ENCODE measurements at places on chromosomes 3 and 15. TPM values are rescaled to one million over a fixed set of nuclear protein-coding genes. Genes with fewer than 3 reads are reported as not detected.

The NKTR gene
- 41.7 TPM for total RNA-seq

DNA sequence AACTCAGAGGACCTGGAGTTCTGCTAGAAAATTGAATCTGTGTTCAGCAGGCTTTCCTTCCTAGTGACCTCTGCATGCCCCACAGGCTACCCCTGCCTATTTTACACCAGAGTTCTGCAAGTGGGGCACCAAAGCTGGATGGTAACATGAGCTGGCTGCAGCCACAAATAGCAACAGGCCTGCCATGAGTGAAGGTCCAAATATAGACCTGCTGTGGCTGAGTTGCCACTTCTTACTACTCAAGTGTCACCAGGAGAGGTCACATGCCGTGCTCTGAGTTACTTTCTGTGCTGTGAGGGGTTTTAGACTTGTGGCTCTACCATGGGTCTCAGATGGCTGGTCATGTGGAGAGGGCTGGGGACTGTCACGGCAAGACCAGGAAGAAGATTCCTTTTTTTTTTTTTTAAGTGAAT lies at the start of gene FSD2:
Gene FSD2 (minus strand): TSS at position 76 of the 413 bp plus-strand sequence. CDS start 18,679 bp downstream, outside the sequence.
- peaks cover 4% of the 10 kb centered on the region for H3K4me1 ChIP-seq
- H3K27ac ChIP-seq = no peak within 1 kb of the TSS
- no peaks in the 10 kb centered on the region for H3K27me3 ChIP-seq
- H3K36me3 ChIP-seq = no peaks in the 10 kb centered on the region
- H3K4me3 ChIP-seq = no peak within 1 kb of the TSS
- DNase-seq = no peak

GRCh38 chr3:142279965-142280590 lies 54.7 kb upstream of the GK5 start:
- H3K36me3 ChIP-seq = no peaks in the 10 kb centered on the region
- H3K27me3 ChIP-seq = no peaks in the 10 kb centered on the region
- no peak overlapping the region for H3K4me3 ChIP-seq
- H3K27ac ChIP-seq = no peak overlapping the region
- peak; percentile 71 for DNase-seq

GRCh38 chr15:29220852-29221251 lies 48.8 kb downstream of the NSMCE3 start:
- no peaks in the 10 kb centered on the region for H3K4me1 ChIP-seq
- DNase-seq = no peak
- no peaks in the 10 kb centered on the region for H3K27me3 ChIP-seq
- H3K36me3 ChIP-seq = no peaks in the 10 kb centered on the region

The IL20RB gene
- not detected for total RNA-seq

DNA sequence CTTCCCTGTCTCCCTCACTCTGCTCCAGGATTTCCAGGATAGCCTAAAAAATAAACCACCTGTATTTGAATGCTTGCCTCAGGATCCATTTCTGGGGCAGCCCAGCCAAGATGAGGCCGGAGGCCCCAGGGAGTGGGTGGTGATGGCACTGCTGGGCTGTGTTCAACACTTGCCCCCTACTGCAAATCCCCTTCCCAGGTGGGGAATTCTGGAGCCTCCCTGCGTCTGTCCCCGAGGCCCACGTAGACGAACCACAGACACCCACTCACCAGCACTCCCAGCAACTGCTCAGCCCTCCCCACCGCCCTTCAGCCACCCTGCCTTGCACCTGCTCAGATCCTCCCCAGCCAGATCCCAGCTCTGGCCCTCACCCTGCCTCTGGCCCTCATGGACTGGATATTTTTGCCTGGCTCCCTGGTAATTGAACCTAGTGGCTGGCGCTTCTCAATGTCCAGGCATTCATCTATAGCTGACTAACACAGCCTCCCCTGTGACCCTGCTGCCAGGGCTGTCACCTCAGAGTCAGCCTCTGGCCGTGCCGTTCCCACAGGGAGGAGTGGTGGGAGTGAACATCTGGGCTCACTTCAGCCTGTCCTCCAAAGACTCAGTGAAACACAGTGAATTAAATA lies 17.1 kb upstream of the EPB42 start:
- no peak overlapping the region for H3K27ac ChIP-seq
- H3K4me3 ChIP-seq = no peak overlapping the region
- H3K36me3 ChIP-seq = no peaks in the 10 kb centered on the region
- H3K27me3 ChIP-seq = no peaks in the 10 kb centered on the region
- DNase-seq = no peak

- no peak for DNase-seq
- peak overlapping the region; percentile 89 for H3K27ac ChIP-seq
- H3K4me1 ChIP-seq = peaks cover 5% of the 10 kb centered on the region
- H3K36me3 ChIP-seq = peaks cover 7% of the 10 kb centered on the region
These were observed 14.8 kb downstream of the APH1B start for GRCh38 chr15:63292241-63292640.

- H3K4me1 ChIP-seq = no peaks in the 10 kb centered on the region
- no peaks in the 10 kb centered on the region for H3K36me3 ChIP-seq
- H3K27me3 ChIP-seq = no peaks in the 10 kb centered on the region
These were observed 69.9 kb upstream of the TNFSF10 start for GRCh38 chr3:172592898-172593669.

- DNase-seq = no peak
- no peak overlapping the region for H3K4me3 ChIP-seq
- H3K36me3 ChIP-seq = no peaks in the 10 kb centered on the region
- no peak overlapping the region for H3K27ac ChIP-seq
These were observed 108.7 kb upstream of the TSPAN3 start for GRCh38 chr15:77179541-77179998.

- no peaks in the 10 kb centered on the region for H3K36me3 ChIP-seq
- no peak for DNase-seq
- H3K27me3 ChIP-seq = no peaks in the 10 kb centered on the region
- H3K4me3 ChIP-seq = no peak overlapping the region
- no peaks in the 10 kb centered on the region for H3K4me1 ChIP-seq
- no peak overlapping the region for H3K27ac ChIP-seq
These were observed 255.8 kb downstream of the MEIS2 start for GRCh38 chr15:36844534-36844998.

DNA sequence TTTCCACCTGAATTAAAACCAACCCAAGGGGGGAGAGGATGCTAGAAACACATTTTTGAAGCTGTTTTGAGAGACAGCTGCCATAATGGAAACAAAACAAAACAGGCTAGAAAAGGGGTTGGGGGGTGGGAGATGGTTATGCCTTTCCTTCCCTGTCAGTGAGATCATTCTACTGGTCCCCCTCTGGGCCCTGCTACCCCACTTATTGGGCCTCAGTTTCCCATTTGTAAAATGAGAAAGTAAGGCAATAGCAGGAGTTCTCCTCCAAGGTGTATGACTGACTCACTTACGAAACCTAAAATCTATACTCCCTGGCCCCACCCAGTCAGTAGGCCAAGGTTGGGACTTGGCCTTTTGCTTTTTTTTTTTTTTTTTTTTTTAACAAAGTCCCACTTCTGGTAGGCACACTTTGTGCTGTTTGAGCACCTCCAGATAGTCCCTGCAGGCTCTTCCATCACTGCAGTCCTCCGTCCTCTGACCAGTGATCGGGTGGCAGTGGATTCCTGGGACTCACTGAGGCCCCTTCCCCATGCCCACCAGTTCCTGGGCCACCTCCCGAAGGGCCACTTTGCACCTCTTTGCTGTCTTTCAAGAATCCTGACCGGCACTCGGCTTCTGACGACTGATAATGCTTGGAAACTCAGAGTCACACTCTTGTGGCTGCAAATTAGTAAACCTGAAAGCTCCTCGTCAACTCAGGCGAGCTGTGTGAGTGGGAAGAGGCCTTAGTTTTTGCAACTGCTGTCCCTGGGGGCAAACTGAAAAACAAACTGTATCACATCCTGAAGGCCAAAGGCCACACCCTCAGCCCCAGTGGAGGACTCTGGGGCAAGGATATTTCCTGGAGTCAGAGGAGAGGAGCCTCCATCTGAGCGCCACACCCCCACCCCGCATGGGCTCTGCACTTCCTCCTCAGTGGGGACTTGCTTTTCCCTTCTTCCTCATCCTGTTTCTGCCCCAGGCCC lies 6.7 kb upstream of the PSTPIP1 start:
- no peak overlapping the region for H3K27ac ChIP-seq
- peak; percentile 65 for DNase-seq
- H3K27me3 ChIP-seq = no peaks in the 10 kb centered on the region
- no peaks in the 10 kb centered on the region for H3K4me1 ChIP-seq
- H3K4me3 ChIP-seq = no peak overlapping the region

GRCh38 chr3:162152636-162153035 lies 656.0 kb downstream of the OTOL1 start:
- H3K27ac ChIP-seq = no peak overlapping the region
- H3K4me1 ChIP-seq = no peaks in the 10 kb centered on the region
- no peak overlapping the region for H3K4me3 ChIP-seq
- no peaks in the 10 kb centered on the region for H3K27me3 ChIP-seq
- no peaks in the 10 kb centered on the region for H3K36me3 ChIP-seq
- DNase-seq = no peak

- DNase-seq = no peak
- no peaks in the 10 kb centered on the region for H3K36me3 ChIP-seq
- no peaks in the 10 kb centered on the region for H3K27me3 ChIP-seq
- H3K27ac ChIP-seq = no peak overlapping the region
- H3K4me3 ChIP-seq = no peak overlapping the region
- no peaks in the 10 kb centered on the region for H3K4me1 ChIP-seq
These were observed 1.7 kb downstream of the CNOT10 start for GRCh38 chr3:32686713-32687112.

The GDPGP1 gene
- 2.2 TPM for total RNA-seq

- no peak for DNase-seq
- H3K27ac ChIP-seq = no peak overlapping the region
- H3K4me3 ChIP-seq = no peak overlapping the region
- peaks cover 27% of the 10 kb centered on the region for H3K4me1 ChIP-seq
These were observed 6.0 kb downstream of the ONECUT1 start for GRCh38 chr15:52783929-52784798.

The PLXNB1 gene
- 160 TPM for total RNA-seq

The DYNC1LI1 gene
- 22.1 TPM for total RNA-seq

The SKIL gene
- total RNA-seq = 30.2 TPM

The FOXB1 gene
- total RNA-seq = not detected

The FAM219B gene
- total RNA-seq = 17.5 TPM

The CFAP100 gene
- not detected for total RNA-seq

GRCh38 chr3:171851660-171852058 lies 8.5 kb downstream of the TMEM212 start:
- no peaks in the 10 kb centered on the region for H3K27me3 ChIP-seq
- DNase-seq = no peak
- no peaks in the 10 kb centered on the region for H3K36me3 ChIP-seq
- H3K27ac ChIP-seq = no peak overlapping the region
- no peak overlapping the region for H3K4me3 ChIP-seq

The ABI3BP gene
- 54.2 TPM for total RNA-seq

GRCh38 chr3:39144095-39144747 lies 9.2 kb downstream of the CSRNP1 start:
- no peak for DNase-seq
- peaks cover 64% of the 10 kb centered on the region for H3K36me3 ChIP-seq
- no peaks in the 10 kb centered on the region for H3K27me3 ChIP-seq
- peaks cover 45% of the 10 kb centered on the region for H3K4me1 ChIP-seq

- H3K27ac ChIP-seq = no peak overlapping the region
- no peaks in the 10 kb centered on the region for H3K27me3 ChIP-seq
- no peaks in the 10 kb centered on the region for H3K4me1 ChIP-seq
- DNase-seq = no peak
- H3K4me3 ChIP-seq = no peak overlapping the region
These were observed 459.3 kb downstream of the TUSC7 start for GRCh38 chr3:117168896-117169295.

The GOLGA8S gene
- not detected for total RNA-seq

The AHSG gene
- total RNA-seq = 0.53 TPM

DNA sequence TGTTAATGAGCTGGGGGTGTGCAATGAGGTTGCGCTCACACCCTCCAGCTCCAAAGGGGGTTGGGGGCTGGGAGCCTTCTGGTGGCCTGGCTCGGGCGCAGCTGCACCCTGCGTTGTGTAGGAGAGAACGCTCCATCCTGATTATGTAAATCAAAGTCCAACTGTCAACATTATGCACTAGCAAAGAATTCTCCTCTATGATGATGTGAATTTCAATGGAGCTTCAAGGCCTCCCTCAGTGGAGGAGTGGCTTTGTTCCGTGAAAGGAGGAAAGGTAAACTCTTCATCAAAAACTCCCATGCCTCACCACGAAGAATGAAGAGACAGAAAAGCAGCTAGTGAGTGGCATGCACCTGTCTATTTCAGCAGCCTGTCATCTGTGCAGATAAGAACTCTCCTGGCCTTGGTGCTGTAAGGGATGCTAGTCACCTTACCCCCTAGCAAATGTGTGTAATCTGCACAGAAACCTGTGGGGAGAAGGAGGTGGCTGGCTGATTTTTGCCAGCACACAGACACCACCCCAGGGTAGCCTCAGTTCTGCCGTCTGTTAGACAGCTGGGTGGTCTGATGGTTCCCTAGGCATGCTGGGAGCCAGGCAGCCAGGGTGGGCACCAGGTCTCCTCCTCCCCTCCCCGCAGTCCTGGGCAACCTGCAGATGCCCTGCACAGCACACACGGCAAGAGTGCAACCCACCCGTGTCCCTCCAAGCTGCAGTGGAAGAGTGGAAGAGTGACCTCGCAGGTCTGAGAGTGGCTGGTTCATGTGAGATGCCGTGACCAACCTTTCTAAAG lies 47.0 kb upstream of the TRPM1 start:
- no peaks in the 10 kb centered on the region for H3K4me1 ChIP-seq
- H3K36me3 ChIP-seq = no peaks in the 10 kb centered on the region
- DNase-seq = peak; percentile 38
- no peak overlapping the region for H3K4me3 ChIP-seq
- no peak overlapping the region for H3K27ac ChIP-seq

The VILL gene
- total RNA-seq = 6.3 TPM

GRCh38 chr3:10263646-10264363 lies 15.5 kb downstream of the TATDN2 start:
- no peaks in the 10 kb centered on the region for H3K27me3 ChIP-seq
- peaks cover 5% of the 10 kb centered on the region for H3K4me1 ChIP-seq
- DNase-seq = no peak

The HES1 gene
- 22.6 TPM for total RNA-seq

The CLDN18 gene
- 0.11 TPM for total RNA-seq

DNA sequence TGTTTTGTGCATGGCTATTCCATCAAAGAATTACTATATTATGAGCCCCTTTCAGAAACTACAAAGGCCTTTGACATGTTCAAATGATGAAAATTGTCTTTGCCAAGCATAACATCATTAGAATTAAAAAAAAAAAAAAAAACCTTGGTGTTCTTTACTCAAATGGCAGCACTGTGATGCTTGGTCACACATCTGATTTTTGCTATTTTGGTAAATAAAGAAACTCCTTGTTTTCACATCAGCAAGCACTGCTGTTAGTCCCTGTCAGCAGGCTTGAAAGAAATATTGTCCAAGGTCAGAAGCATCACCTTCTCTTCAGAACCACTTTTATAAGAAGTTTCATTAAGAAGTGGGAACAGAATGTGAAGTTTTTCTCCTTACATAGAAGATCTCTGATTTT lies 537.3 kb downstream of the MFSD1 start:
- no peaks in the 10 kb centered on the region for H3K36me3 ChIP-seq
- no peak overlapping the region for H3K4me3 ChIP-seq
- H3K27me3 ChIP-seq = no peaks in the 10 kb centered on the region

- DNase-seq = no peak
- H3K36me3 ChIP-seq = no peaks in the 10 kb centered on the region
- no peaks in the 10 kb centered on the region for H3K4me1 ChIP-seq
These were observed 229.1 kb upstream of the CBLB start for GRCh38 chr3:106097817-106098435.

GRCh38 chr15:96183514-96183850 lies 147.0 kb upstream of the NR2F2 start:
- peak overlapping the region; percentile 14 for H3K27ac ChIP-seq
- H3K27me3 ChIP-seq = no peaks in the 10 kb centered on the region
- no peaks in the 10 kb centered on the region for H3K36me3 ChIP-seq
- no peak for DNase-seq

The CCDC54 gene
- not detected for total RNA-seq

The GOLGA8N gene
- total RNA-seq = 20.6 TPM

The ATP10A gene
- 26.7 TPM for total RNA-seq

- no peak overlapping the region for H3K4me3 ChIP-seq
- no peaks in the 10 kb centered on the region for H3K27me3 ChIP-seq
- peak overlapping the region; percentile 75 for H3K27ac ChIP-seq
- no peak for DNase-seq
These were observed 71.3 kb downstream of the SMAD6 start for GRCh38 chr15:66773129-66773873.
